DND-41 (cell line): ENCODE measurements at places on chromosomes 3 and 15.

DNA sequence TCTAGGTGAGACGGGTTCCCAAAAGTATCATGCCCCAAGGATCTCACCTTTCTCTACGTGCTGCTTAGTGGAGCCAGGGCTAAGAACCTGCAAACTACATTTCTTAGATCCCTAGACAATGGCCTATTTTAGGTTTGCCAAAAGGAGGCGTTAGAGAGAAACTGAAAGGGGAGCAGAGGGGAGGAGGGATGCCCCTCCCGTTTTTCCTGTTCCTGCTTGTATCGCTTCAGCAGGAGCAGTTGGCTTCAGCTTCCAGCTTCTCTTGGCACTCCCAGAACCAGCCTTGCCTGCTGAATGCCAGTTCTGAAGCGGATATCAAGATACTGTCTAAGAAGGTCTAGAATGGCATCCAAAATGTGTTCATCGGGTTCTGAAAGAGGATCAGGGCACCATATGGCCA is 58.4 kb upstream of the ABHD17C start:
- no peak for DNase-seq

DNA sequence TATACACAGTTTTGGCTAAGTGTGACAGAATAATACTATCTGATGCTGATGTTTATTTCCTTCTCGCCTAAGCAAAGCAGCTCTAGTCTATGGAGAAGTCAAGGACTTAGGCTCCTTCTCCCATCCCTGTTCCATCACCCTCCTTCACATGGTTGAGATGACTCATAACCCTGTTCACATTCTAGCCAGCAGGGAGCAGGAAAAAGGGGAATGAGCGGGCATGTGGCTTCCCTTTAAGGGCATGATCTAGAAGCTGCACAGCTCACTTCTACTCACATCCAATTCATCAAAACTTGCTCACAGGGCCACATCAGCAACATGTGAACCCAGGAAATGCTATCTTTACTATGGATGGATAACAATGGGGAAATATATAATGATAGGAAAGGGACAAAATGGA is 40.9 kb downstream of the CBLB start:
- DNase-seq: no peak

DNA sequence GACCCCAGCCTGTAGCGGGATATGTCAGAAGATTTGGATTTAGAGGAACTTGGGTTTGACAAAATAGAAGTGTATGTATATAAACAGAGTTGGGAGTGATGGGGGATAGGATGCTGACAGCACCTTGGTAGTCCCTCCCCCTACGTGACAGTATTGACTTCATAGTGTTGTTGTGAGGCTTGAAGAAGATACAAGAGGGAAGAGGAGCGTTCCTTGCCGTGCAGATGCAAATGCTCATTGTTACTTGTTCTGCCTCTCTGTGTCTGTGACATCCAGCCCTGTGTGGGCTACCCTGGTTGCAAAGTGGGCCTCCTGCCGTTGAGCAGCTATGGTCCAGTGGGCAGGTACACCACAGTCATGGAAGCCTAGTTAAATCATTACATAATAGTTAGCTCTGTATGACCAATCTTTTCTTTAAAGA is 45.0 kb downstream of the SMAD3 start:
- no peak for DNase-seq

DNA sequence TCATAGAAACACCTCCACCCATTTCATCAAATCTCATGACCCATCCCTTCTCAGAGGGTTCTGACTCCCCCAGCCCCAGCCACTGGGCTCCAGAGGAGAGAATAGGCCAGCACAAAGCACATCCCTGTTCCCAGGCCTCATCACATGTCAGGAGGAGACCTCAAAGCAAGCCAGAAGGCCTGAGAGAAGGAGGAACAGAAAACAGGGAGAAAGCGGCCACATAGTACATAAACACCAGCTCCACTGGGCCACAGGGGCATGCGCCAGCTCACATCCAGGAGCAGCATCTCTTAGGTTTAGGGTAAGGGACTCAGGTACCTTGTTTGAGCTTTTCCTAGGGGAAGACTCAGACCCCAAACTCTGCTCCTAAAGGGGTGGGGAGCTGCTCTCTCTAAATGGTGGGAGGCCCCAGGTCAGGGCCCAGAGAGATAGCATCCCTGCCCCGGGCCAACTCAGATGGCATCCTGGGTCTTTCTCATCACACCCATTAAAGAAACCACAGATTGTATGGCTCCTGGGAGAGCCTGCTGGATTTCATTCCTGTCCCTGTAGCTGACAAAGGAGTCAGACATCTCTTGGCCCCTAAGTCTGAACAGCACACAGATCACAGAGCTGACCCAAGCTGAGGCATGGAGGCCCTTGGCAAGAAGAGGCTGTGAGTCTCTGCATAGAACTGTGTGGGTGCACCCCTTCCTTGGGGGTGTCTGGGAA is 2.5 kb downstream of the SHF start:
- no peak for DNase-seq

DNA sequence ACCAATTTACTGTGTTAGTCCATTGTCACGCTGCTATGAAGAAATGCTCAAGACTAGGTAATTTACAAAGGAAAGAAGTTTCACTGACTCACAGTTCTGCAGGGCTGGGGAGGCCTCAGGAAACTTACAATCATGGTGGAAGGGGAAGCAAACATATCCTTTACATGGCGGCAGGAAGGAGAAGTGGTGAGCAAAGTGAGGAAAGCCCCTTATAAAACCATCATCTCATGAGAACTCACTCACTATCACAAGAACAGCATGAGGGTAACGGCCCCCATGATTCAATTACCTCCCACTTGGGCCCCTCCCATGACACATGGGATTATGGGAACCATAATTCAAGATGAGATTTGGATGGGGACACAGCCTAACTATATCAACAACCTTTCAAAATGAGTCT is 20.2 kb downstream of the USF3 start:
- DNase-seq: no peak
